Upper lobe of left lung (tissue), 6 donors: ENCODE measurements at places on chromosomes 2 and 18. TPM values are rescaled to one million over a fixed set of nuclear protein-coding genes. Genes with fewer than 3 reads are reported as not detected.

GRCh38 chr18:74541703-74542555, 7.6 kb downstream of the CNDP1 start:
- H3K36me3 ChIP-seq = no peaks in the 10 kb centered on the region
- peaks cover 8% of the 10 kb centered on the region for H3K4me1 ChIP-seq
- peak; percentile 36 for DNase-seq

DNA sequence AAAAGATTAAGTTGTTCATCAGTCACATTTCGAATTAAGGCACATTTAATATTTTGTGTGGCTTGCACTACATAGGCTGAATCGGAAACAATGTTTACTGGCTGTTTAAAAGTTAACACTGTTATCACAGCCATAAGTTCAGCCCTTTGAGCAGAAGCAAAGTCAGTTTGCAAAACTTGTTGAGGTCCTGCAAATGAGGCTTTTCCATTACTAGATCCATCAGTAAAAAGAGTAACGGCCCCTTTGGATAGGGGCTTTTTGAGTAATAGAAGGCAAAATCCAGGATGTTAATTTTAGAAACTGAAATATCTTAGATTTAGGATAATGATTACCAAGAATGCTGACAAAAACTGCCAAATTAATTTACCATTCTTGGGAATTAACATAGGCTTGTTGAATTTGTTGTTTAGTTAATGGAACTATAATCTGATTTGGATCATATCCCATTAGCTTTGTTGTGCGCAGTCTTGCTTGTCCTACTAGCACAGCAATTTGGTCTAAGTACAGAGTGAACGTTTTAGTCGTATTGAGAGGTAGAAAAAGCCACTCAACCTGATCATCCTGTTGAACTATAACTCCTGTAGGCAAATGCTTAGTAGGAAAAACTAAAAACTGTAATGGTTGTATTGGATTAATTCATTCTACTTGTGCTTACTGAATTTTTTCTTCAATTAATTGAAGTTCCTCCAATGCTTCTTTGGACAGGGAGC, 13.9 kb upstream of the SUCLG1 start:
- no peak overlapping the region for H3K4me3 ChIP-seq
- H3K36me3 ChIP-seq = no peaks in the 10 kb centered on the region
- peaks cover 11% of the 10 kb centered on the region for H3K4me1 ChIP-seq
- no peaks in the 10 kb centered on the region for H3K27me3 ChIP-seq
- DNase-seq = no peak

DNA sequence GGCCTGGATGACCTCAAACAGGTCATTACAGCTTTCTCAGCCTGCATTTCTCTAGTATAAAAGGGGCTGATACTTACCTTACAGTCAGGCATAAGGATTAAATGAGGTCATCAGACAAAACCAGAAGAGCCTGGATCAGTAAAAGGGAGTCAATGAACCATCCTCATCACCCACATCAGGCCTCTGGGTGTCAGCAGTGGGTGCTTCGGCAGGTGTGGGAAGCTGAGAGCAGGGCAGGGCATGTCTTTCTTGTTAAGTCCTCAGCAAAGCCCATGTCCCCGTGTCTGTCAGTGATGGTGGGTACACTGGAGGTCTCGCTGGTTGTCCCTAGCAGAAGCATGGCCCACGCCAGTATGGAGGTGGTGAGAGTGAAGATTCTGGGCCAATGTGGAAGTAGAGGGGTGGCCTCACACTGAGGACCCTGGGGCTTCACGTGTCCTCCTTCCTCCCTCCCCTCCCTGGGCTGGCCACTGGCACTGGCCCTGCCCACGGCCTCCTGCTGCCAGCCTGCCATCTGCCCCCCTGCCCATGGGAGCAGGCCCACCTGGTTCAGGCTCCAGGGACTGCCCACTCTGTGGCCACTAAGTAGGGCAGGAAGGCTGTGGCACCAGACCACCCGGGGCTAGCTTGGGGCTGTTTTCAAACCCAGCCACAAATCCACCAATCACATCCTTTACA, 4.4 kb downstream of the ADRA2B start:
- DNase-seq = no peak
- H3K4me1 ChIP-seq = peaks cover 11% of the 10 kb centered on the region
- H3K4me3 ChIP-seq = no peak overlapping the region

Gene TLX2
- not detected for total RNA-seq

Gene NCKAP5
- total RNA-seq = 22.1 TPM

Gene ITGB6
- 73.5 TPM for total RNA-seq

Gene HOXD3
- not detected for total RNA-seq

Gene SPATA3
- total RNA-seq = not detected
